ENCODE measurements at places on chromosomes 7 and 10. TPM values are rescaled to one million over a fixed set of nuclear protein-coding genes. Genes with fewer than 3 reads are reported as not detected.

Gene FAM20C
- 15.1 TPM for total RNA-seq

Gene FRMD4A
- total RNA-seq = 133 TPM

Gene SEPTIN14
- total RNA-seq = not detected

Gene ZC3HAV1
- total RNA-seq = 63.7 TPM

Gene NRG3
- 0.43 TPM for total RNA-seq

Gene SLC35G1
- total RNA-seq = 5.6 TPM

Gene OGA
- total RNA-seq = 184 TPM

Gene RBP3
- total RNA-seq = not detected

Gene EPHA1
- under 0.01 TPM for total RNA-seq

Gene NME8
- total RNA-seq = not detected

Gene PRLHR
- not detected for total RNA-seq

Gene PIK3CG
- 22.9 TPM for total RNA-seq

Gene BLNK
- total RNA-seq = not detected

Gene LRIT1
- not detected for total RNA-seq

Gene TMEM236
- total RNA-seq = 0.14 TPM

Gene TLX1
- not detected for total RNA-seq

Gene C10orf62
- total RNA-seq = not detected

Gene COL17A1
- total RNA-seq = 1.7 TPM

Gene GDF2
- total RNA-seq = not detected

Gene ANKRD30A
- not detected for total RNA-seq

All from thoracic aorta endothelial cell (primary cell).